ENCODE measurements at places on chromosomes 4 and X.

- no peak for DNase-seq
Observed at GRCh38 chr4:5865896-5866599, 26.8 kb downstream of the CRMP1 start.

GRCh38 chrX:132750331-132751062 is 207.9 kb downstream of the HS6ST2 start:
- no peak for DNase-seq

GRCh38 chr4:95224402-95224801 is 324.4 kb downstream of the UNC5C start:
- DNase-seq = no peak

- DNase-seq = no peak
Observed at GRCh38 chrX:127243654-127244053, 424.1 kb downstream of the PRR32 start.

- DNase-seq = peak; percentile 43
Observed at GRCh38 chrX:154748712-154749339, 2.1 kb downstream of the GAB3 start.

GRCh38 chr4:133668061-133668851 is 519.2 kb downstream of the PCDH10 start:
- no peak for DNase-seq

GRCh38 chr4:85500110-85500867 is 25.3 kb downstream of the ARHGAP24 start:
- no peak for DNase-seq

DNA sequence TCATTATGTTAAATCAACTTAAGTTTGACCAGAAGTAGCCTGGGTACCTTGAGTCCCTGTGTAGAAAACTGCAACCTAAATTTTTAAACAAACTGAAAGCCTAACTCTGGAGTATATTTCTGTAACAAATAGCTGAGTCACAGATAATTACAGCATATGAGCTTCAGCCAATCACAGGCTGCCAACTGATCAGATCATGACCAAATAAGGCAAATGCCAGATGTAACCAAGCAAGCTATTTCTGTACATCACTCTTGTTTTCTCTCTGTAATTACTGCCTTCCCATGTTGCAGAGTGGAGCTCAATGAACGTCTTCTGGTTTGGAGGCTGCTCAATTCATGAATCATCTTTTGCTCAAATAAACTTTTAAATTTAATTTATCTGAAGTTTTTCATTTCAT is 980.9 kb upstream of the DIAPH2 start:
- DNase-seq = no peak

DNA sequence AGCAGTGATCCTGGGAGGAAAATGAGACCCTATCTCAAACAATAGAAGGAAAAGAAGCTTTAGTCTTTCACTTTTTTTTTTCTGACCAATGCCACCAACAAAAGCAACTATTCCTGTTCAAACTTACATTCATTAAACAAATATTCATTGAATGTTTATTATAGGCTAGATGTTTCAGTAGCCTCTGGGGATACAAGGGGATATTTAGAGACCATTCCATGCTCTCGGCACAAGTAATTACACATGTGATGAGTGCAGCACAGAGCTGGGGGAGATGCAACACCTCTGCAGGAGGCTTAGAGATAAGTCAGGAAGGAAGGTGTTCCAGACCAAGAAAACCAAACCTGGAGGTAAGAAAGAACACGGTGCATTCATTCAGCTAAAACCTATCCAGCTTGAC is 68.3 kb downstream of the PALLD start:
- DNase-seq = no peak

DNA sequence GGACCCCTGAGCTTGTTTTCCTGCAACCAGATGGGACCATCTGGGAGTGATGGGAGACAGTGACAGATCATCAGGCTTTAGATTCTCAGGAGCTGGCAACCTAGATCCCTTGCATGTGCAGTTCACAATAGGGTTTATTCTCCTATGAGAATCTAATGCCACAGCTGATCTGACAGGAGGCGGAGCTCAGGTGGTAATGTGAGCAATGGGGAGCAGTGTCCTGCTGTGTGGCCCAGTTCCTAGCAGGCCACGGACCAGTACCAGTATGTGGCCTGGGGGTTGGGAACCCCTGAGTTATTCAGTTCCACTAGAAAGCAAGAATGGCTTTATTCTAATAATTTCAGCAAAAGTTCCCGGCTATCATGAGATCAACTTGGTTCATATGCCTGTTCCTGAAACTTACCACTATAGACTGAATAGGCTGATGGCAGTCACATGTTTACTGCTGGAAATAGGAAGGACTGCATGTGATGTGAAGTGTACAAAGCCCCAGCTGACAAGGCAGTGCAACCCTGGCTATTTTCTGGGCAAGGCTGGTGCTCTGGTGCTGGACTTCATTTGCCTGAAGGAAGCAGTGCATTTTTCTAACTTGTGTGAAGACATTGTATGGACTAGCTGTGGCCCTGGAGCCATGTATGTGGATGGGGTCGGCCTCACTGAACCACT is 107.2 kb downstream of the SPRY1 start:
- no peak for DNase-seq

GRCh38 chrX:11967986-11968869 is 170.0 kb upstream of the FRMPD4 start:
- DNase-seq = no peak

DNA sequence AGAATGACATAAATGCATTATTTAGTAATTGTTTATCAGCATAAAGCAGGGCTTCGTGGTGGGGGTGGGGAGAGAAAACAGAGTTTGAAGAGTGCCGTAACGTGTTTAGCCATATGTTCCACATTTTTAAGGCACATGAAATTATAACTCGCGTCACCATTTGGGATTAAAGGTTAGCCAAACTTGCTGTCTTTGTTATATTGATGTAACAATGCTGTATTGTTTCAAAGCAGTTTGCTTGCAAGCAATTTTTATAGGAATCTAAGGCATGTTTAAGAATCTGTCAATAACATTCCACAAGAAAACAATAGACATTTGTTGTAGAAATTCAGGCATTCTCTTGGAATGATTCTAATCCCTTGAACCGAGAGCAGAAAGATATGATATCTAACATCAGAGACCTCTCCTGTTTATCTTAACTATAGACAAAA is 78.3 kb downstream of the CLDN22 start:
- no peak for DNase-seq

DNA sequence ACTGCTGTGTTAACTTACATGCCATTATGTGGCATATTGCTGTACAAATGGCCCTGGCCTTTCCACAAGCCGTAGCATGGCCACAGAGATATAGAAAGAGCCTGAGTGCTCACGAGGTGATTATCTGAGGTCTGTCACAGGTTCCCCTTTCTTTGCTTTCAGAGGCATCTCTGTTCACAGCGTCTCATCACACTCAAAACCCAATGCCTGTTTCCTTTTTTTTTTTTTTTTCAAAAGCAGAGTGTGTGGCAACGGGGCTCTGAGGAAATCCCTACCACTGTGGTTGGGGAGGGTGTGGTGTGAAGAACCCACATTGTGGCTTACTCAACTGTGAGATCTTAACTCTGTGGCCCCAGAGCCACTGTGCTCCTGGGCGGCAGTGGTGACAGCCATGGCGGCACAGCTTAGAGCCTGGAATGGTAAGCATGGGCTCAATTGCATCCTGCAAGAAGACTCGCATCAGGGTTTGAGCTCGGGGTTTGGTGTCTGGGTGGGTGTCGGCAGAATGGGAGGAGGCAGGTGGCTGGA is 30.8 kb downstream of the RTL5 start:
- peak; percentile 52 for DNase-seq

DNA sequence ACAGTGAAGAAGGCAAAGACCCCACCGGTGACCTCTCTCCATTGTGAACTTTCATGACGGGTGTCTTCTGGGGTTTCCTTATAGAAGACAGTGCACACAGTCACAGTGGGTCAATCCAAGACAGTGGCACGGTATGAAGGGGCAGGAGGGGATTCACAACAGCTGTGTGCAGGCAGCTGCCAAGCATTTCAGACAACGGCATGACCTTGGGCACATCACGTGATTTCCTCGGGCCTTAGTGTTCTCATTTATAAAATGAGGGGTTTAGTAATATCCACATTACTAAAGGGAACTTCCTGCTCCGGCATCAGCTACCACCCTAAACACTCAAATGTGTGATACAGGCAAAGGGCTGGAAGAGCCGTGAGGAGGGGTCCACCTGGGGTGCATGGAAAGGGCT is 42.9 kb downstream of the RBM47 start:
- no peak for DNase-seq

DNA sequence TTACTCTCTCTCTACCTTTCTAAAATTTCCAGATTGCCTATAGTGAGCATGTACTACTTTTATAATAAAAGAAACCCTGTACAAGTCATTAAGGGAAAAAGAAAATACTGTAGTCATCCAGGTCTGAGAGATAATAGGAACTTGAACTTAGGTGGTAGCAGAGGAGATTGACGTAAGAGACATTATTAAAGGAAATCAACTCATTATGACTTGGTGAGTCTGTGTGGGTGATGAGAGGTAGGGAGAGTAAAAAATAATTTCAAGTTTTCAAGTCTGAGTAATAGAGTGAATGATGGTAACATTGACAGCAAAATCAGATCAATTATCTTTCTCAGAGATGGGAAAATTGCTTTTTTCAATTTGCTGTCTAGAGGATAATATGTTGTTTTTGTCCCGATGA is 44.0 kb upstream of the ZCCHC12 start:
- DNase-seq = no peak

GRCh38 chr4:161178310-161178709 is 985.5 kb downstream of the FSTL5 start:
- DNase-seq = no peak

- DNase-seq = no peak
Observed at GRCh38 chrX:32280921-32281320, 930.4 kb downstream of the DMD start.

- no peak for DNase-seq
Observed at GRCh38 chr4:121272526-121272925, 108.3 kb downstream of the QRFPR start.

GRCh38 chr4:87738483-87738882 is 60.9 kb upstream of the IBSP start:
- no peak for DNase-seq

DNA sequence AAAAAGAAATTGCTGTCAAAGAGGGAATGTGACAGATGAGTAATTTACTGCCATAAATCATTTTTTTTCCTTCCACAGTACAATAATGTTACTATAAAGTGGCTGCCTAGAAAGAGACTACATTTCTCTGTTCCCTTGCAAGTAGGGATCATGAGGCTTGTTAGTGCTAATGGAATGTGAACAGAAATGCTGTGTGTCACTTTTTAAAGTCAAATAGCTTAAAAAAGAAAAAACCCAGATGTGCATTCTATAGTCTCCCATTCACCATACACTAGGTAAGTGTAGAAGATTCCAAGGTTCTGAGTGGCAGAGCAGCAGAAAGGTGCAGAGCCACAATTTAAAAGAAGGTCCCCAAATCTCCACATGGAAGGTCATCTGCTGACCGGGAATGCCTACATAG is 328.4 kb downstream of the CAMK2D start:
- no peak for DNase-seq

GRCh38 chr4:173934933-173935620 is 348.4 kb downstream of the FBXO8 start:
- no peak for DNase-seq

- DNase-seq = no peak
Observed at GRCh38 chr4:102684610-102685052, 76.1 kb downstream of the MANBA start.

- DNase-seq = no peak
Observed at GRCh38 chr4:528835-529234, 29.8 kb downstream of the PIGG start.

DNA sequence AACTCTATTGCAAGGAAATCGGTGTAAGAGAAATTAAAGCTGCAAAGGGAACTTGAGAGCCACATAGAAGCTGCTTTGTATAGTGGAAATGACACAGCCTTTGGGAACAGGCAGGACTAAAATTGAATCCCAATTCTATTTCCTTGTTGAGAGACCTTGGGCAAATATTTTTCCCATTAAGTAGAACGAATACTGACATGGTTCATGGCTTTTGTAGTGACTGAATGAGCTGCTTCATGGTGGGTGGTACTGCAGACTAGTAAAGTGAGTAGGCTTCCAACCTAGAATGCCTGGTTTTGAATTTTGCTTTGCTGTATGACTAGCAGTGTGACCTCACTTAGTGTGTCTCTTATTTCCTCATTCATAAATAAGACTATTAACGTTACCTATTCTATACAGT is 182.2 kb upstream of the KCNIP4 start:
- no peak for DNase-seq

DNA sequence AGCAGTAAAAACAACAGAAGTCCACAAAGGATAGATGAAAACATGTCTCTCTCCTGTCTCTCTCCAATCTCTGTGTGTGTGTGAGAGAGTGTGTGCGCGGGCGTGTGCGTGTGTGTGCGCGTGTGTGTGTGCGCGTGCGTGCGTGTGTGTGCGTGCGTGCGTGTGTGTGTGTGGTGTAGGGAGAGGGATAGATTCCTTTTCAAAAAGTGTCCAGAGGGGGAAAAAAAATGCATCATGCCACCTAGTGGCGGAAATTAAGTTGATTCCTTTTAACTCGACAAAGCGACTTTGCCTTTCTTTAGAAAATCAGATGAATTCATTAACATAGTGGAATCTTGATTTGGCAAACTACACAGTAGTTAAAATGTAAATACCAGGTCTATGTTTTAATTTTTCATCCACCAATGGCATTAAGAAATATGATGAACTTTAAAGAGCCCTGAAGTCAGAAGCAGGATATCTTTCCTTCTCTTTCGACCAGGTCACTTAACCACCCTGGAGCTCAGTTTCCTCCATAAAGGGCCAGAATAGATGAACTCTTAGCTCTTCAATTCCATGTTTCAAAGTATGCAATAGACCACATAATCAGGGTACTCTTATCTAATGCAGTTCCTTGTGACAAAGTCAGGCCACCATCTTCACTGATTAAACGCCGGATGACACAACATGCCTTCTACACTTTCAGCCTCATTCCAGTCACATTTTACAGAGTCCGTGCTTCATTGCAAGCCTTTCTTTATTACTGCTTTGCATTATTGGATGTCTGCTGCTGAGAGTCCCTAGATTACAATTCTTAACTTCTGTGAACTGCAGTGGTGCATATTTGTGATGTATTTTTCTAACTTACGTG is 162.8 kb downstream of the FBXO8 start:
- no peak for DNase-seq

DNA sequence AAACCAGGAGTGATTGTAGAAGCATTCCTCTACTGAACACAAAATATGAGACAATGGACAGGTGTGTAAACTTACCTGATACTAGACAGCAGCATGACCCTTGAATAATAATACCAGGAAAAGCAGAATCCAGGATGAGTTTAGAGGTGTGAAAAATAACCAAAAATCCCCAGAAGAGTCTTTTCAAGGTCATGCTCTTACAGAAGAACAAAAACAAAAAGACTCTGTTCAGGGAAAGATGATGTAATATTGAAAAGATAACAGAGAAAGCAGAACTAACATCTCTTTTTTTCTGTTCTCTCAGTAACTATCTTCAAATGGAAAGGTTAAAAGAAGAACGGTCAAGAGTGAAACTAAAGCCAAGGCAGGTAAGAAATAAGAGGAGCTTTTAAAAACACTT is 14.0 kb upstream of the ARHGAP10 start:
- DNase-seq = no peak
